ENCODE measurements at places on chromosomes 7 and 10. TPM values are rescaled to one million over a fixed set of nuclear protein-coding genes. Genes with fewer than 3 reads are reported as not detected.

GNAT3 gene
- not detected for total RNA-seq

NEUROD6 gene
- total RNA-seq = not detected

ARPC1A gene
- total RNA-seq = 53.2 TPM

WNT2 gene
- not detected for total RNA-seq

ADCYAP1R1 gene
- not detected for total RNA-seq

MXI1 gene
- total RNA-seq = 29.1 TPM

TEX36 gene
- total RNA-seq = not detected

SPDYE5 gene
- not detected for total RNA-seq

CPN1 gene
- not detected for total RNA-seq

MMD2 gene
- total RNA-seq = not detected

ERVW-1 gene
- total RNA-seq = not detected

GNGT1 gene
- not detected for total RNA-seq

NT5C2 gene
- total RNA-seq = 64.9 TPM

FZD1 gene
- total RNA-seq = not detected

ZNF804B gene
- not detected for total RNA-seq

ENO4 gene
- not detected for total RNA-seq

ZCWPW1 gene
- 2.6 TPM for total RNA-seq

TBATA gene
- not detected for total RNA-seq

RNLS gene
- 3.7 TPM for total RNA-seq

IFIT1 gene
- total RNA-seq = 107 TPM

PWWP2B gene
- 6.9 TPM for total RNA-seq

MYO1G gene
- 567 TPM for total RNA-seq

LRIT1 gene
- not detected for total RNA-seq

RASSF4 gene
- 3.1 TPM for total RNA-seq

MTURN gene
- 2.5 TPM for total RNA-seq

SP8 gene
- not detected for total RNA-seq

DPCD gene
- 3.7 TPM for total RNA-seq

OR2A1 gene
- total RNA-seq = not detected

TSPAN14 gene
- 104 TPM for total RNA-seq

UNC5B gene
- 0.06 TPM for total RNA-seq

GJD4 gene
- total RNA-seq = not detected

DNAJC12 gene
- total RNA-seq = 8.8 TPM

ANKRD22 gene
- total RNA-seq = not detected

POU6F2 gene
- 0.32 TPM for total RNA-seq

RBP4 gene
- not detected for total RNA-seq

MCM10 gene
- 78.2 TPM for total RNA-seq

LFNG gene
- total RNA-seq = 104 TPM

TAF3 gene
- 15.6 TPM for total RNA-seq

CCDC172 gene
- not detected for total RNA-seq

ABI1 gene
- total RNA-seq = 55.4 TPM

HTR7 gene
- not detected for total RNA-seq

RNF32 gene
- 2.9 TPM for total RNA-seq

NEURL1 gene
- 2.5 TPM for total RNA-seq

CHN2 gene
- total RNA-seq = 12.6 TPM

PAPSS2 gene
- total RNA-seq = 0.06 TPM

GLI3 gene
- 0.26 TPM for total RNA-seq

NCF1 gene
- total RNA-seq = 0.35 TPM

HTRA1 gene
- not detected for total RNA-seq

AMPH gene
- total RNA-seq = not detected

ZNF727 gene
- total RNA-seq = not detected

ZNF33B gene
- 15.6 TPM for total RNA-seq

LIPN gene
- not detected for total RNA-seq

HMX2 gene
- not detected for total RNA-seq

Measured in activated CD8-positive, alpha-beta memory T cell treated with anti-CD3 and anti-CD28 coated beads, Interleukin-2, amount 10 ng/mL, durations not matched to agents 7 days and 5 days (primary cell).